ENCODE measurements at places on chromosomes 6 and 20.

- DNase-seq = peak; percentile 80
Observed at GRCh38 chr6:29847871-29848630, 20.4 kb downstream of the HLA-G start.

GRCh38 chr6:35016502-35017321 lies 124.4 kb downstream of the TCP11 start:
- DNase-seq = no peak

DNA sequence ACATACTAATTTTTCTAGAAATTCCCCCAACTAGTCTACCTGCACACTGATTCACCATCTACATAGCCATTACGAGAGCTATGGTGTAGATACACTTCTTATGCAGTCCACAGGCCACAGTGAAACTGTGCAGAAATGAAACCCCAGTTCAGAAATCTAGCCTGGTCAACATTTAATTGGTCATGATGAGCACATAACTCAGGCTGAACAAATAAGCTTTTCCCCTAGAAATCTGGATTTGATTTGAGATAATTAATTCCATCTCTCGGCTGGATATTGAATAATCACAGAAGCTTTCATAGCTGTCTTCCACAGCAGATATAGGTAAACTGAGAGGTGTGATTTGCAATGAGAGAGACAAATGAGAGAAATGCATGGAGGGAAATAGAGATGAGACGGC lies 22.6 kb upstream of the TINAG start:
- DNase-seq = no peak

DNA sequence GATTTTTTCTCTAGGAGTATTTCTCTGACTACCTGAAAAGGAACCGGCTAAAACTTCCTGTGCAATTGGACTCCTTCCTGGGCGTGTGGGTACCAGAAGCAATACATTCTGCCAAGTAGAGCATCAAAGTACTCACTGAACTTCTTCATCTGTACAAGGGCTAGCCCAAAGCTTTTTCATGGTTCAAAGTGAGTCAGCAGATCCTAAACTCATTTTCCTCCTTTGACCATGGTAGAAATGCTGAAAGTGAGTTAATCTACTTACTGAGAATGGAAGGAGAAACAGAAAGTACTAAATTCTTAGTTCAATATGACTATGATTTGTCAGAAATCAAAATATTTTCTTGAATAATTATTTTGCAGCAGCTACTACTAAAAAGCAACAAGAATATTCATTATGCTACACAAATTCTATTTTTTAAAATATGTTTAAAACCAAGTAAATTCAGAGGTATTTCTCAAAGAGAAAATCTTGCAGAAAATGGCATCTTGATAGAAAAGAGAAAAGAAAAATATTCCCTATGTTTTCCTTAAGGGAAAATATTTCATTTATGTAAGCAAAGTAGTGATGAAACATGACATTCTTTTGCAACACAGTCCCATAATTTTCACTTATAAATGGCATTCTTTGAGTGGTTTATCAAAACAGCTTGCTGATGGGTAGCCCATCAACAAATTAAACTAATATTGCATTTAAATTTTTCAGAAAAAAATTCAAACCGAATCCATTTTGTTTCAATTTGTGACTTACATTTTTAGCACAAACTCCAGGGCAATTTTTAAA lies 3.7 kb upstream of the BEND6 start:
- no peak for DNase-seq

- DNase-seq = no peak
Observed at GRCh38 chr6:46203391-46204177, 32.8 kb upstream of the ENPP5 start.

All from activated naive CD8-positive, alpha-beta T cell treated with anti-CD3 and anti-CD28 coated beads for 36 hours (primary cell).